NCI-H2029 (cell line): ENCODE measurements at places on chromosomes 16 and 17.

GRCh38 chr16:87135246-87136030 lies 181.8 kb downstream of the C16orf95 start:
- DNase-seq: no peak

GRCh38 chr16:17930280-17930679 lies 406.3 kb downstream of the NPIPA8 start:
- no peak for DNase-seq

- DNase-seq: no peak
Measured at GRCh38 chr17:77755410-77755963, 203.0 kb upstream of the TNRC6C start.

GRCh38 chr16:27285676-27286196 lies 17.2 kb upstream of the NSMCE1 start:
- DNase-seq: no peak

- no peak for DNase-seq
Measured at GRCh38 chr17:73224237-73224636, 31.4 kb downstream of the COG1 start.

GRCh38 chr16:49439676-49440075 lies 66.1 kb downstream of the C16orf78 start:
- DNase-seq: no peak

GRCh38 chr17:40554646-40555295 lies 10.5 kb downstream of the CCR7 start:
- no peak for DNase-seq

- DNase-seq: peak; percentile 63
Measured at GRCh38 chr17:11644265-11645212, 46.3 kb downstream of the DNAH9 start.

DNA sequence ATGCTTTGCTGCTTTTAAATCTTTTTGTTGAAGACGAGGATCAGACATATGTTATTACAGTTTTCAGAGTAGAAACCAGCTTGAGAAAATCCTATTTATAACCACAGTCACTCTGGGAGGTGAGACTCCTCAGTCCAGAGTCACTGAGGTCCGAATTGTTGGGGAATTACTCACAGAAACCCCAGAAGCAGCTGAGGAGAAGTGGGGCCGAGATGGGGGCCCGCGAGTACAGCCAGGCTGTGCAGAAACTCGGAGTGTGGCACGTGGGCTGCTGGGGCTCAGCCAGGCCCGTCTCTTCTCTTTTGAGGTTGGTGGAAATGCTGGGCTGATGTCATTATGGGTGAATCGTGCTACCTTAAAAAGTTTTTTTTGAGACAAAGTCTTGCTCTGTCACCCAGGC lies 14.4 kb upstream of the GNG13 start:
- no peak for DNase-seq

DNA sequence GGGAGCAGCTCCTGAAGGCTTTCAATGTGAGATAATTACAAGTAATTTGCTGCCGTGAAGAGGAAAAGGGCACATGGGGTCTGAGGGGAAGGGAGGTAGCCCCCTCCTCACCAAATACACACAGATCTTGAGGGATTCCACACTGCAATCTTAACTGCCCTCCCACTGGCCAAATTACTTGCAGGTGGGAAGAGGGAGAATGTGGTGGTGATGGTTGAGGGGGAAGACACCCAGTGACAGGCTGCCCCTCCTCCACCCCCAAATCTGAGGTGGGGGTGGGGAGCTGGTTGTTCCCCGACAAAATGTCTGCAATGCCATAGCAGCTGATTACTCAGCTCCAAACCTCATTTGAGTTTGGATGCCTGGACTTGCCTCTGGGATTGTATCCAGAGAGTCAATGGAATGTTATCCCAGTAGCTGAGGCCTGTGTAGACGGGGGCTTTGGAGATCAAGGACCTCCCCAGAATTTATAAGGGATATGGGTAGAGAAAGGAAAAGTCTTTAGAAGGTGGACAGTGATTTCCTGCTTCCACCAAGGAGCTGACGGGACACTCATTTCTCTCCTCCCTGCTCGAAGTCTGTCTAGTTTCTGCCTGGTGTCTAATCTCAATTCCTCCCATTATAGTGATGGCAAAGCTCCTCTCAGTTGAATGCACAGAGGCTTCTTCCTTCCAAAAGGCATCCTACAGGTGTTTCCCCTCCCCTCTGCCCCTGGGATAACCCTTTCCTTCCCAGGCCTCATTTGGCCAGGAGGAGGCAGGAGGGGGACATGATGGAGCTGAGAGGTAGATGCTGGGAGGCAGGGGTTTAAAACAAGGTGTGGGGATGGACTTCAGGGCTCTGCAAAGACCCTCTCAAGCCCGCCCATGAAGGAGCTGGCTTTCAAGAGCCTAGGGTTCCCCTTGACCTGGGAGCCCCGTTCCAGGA lies 8.7 kb downstream of the DLX4 start:
- DNase-seq: no peak

- DNase-seq: no peak
Measured at GRCh38 chr16:76639685-76640289, 362.6 kb downstream of the CNTNAP4 start.

- no peak for DNase-seq
Measured at GRCh38 chr17:83195330-83196023, 116.1 kb downstream of the METRNL start.

- DNase-seq: no peak
Measured at GRCh38 chr17:52517176-52517575, 358.7 kb upstream of the CA10 start.

DNA sequence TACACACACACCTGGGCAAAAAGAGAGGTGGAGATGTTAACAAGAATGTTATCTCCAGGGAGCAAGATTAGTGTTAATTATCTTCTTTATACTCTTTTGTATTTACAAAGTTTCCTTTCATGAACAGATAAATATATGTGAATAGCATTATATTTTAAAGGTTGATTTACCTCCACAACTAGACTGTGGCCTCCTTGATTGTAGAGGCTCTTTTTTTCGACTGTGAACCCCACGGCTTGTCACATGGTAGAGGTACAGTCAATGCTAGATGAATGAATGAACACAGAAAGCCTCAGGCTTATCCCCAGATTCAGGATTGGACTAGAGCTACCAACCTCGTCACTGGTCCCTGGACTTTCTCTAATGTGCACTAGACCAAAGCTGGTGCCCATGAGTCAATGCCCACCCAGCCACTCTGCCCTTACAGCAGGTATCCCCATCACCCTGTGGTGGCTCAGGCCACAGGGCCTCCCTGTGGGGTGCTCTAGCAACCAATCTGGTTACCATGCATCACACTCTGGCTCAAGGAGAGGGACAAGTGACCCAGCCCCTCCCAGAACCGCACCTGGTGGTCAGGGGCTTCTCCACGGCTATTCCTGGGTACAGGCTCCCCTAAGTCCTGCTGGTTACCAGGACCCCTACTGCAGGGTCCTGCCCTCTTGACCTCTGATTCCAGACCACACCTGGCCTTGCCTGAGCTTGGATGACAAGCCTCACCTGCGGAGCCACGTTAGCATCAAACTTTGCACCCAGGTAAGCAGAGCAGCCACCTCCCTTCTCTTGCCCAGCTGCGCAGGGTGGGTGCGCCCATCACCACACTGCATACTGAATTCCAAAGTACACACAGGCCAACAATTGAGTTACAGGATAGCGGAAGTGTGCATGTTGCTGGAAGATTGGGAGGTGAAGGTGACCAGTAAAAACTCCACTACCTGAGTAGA lies 101.0 kb downstream of the CDYL2 start:
- no peak for DNase-seq

- DNase-seq: no peak
Measured at GRCh38 chr17:32671896-32672295, 185.1 kb downstream of the CDK5R1 start.

- no peak for DNase-seq
Measured at GRCh38 chr16:85286951-85287814, 174.9 kb upstream of the CIBAR2 start.

GRCh38 chr16:51987519-51987918 lies 559.4 kb downstream of the TOX3 start:
- DNase-seq: no peak

DNA sequence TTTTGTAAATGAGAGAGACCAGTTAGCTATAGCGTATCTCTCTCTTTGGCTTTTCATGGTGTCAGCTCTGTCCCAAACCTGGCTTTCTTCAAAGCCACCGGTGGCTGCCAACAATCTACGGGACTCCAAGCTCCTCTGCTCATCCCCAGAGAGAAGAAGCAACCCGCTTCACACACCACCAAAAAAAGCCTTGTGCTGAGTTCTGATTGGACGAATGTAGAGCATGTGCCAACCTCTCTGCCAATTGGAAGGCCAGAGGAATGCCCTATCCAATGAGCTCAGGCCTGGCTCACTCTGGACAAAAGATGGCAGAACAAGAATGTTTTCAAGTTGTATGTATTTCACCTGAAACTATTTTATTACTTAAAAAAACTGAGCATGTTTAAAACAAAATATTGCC lies 202.4 kb downstream of the C16orf95 start:
- no peak for DNase-seq

GRCh38 chr16:50696126-50696525 lies 2.7 kb downstream of the NOD2 start:
- DNase-seq: no peak

GRCh38 chr17:48790607-48791127 lies 26.4 kb downstream of the TTLL6 start:
- no peak for DNase-seq

DNA sequence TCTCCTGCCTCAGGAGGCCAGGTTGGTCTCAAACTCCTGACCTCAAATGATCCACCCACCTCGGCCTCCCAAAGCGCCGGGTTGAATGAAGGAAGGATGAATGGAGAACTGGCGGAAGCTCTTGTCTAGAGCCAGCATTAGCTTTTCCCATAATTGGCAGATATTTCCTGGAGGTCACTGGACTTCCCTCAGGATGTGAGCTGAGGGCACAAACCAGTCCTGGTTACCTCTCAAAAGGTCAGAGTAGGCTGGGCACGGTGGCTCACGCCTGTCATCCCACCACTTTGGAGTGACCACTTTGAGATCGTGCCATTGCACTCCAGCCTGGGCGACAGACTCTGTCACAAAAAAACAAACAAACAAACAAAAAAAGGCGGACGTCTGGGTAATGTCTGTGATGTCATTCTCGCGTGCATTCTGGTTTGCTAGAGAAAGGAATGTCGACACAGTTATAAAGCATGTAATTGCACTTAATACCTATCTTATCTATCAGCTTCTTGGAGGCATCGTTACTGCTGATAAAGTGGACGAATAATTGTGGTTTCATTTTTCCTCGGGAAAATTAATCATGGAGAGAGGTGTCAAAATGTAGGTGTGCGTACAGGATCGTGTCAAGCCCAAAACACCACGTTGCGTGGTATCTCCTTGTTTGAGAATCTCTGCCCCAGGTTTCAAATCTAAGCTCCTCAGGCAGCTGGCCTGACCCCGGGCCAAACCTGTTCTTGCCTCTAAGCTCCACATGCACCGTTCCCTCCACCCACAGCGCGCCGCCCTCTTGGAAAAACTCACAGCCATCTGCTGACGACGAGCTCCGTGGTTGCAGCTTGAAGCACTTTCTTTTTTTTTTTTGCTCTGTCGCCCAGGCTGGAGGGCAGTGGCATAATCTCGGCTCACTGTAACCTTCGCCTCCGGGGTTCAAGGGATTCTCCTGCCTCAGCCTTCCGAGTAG lies 6.4 kb upstream of the CRK start:
- peak; percentile 47 for DNase-seq

GRCh38 chr16:50093607-50094539 lies 28.1 kb downstream of the HEATR3 start:
- DNase-seq: no peak

DNA sequence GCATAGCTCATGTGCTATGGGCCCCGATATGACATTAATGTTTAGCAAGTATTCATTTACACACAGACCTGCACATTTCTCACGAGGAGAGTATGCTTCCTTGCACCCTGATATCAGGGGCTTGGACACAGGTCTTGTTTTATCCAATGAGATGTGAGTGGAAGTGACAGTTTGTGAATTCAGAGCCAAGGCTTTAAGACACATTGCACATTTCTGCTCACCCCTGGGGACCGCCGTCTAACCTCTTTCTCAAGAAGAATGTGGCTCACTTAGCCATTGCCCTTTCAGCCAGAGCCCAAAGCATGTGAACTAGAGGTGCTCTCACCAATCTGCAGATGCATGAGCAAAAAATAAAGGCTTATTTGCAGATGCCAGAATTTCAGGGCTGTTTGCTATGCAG lies 116.1 kb upstream of the C16orf82 start:
- no peak for DNase-seq

GRCh38 chr17:16916557-16916920 lies 55.4 kb downstream of the TNFRSF13B start:
- DNase-seq: no peak

DNA sequence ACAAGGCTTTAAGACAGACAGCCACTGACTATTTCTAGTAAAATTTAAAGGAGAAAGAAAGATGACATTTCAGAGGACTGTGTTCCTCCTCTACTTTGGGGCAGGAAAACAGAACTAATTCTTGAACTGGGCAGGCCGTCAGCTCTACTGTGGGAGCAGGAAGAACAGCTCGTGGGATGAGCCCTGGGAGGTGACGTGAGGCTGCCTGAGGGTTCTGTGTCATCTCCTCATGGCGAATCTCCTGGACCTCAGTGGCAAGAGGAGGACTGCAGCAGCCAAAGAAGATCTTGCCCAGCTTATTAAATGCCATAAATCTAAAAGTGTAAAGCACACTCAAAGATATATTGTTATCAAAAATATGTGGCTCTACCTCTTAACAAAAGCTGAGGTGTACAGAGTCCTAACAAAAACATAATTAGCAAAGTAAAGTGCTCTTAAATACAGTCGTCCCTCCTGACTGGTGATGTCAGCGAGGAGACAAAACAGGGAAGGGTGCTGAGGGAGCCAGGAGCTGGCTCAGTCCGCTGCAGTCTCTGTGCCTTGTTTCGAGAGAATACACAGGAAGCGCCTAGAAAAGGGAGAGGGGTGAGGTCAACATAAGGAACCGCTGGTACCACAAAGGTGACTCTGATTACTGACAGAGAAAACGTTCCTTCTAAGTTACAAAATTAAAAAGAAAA lies 58.0 kb downstream of the CREBBP start:
- peak; percentile 53 for DNase-seq

DNA sequence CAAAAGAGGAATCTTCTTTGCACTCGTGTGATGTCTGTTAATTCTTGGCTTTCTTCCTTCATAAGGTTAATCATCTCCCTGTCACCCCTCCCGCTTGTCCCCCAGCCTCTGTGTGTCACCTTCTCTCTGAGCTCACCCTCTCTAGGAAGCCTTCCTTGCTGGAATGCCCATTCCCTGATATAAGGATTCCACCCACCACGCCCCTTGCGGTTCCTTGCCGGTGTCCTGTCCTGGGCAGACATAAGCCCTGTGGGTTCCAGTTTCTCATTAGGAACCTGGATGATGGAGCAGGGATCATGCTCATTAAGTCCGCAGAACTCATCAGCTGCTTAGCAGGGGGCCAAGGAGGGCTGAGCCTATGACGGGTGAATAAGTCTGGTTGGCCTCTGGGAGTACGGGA lies 559.3 kb downstream of the MAF start:
- DNase-seq: no peak

GRCh38 chr17:44794851-44795413 lies 35.2 kb downstream of the GJC1 start:
- DNase-seq: no peak

DNA sequence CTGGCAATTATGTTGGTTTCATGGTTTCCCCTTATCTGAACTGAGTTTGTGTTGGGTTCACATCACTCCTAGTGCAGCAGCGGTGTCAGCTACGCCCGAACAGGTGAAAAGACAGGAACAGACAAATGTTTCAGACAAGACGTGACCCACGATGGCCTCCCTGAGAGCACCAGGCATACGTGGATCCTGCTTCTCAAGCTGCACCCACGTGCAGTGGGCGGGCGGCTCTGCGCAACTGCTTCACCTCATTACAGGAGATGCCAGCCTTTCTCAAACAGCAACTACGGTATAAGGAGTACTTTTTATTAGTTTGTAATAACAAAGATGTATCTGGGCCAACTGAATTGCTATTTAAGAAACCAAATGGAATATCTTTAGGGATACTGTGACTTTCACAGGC lies 32.8 kb upstream of the SLC38A8 start:
- no peak for DNase-seq
